ENCODE measurements at places on chromosomes 11 and 22.

GRCh38 chr11:120462825-120463224 lies 48.7 kb upstream of the GRIK4 start:
- no peak for DNase-seq

DNA sequence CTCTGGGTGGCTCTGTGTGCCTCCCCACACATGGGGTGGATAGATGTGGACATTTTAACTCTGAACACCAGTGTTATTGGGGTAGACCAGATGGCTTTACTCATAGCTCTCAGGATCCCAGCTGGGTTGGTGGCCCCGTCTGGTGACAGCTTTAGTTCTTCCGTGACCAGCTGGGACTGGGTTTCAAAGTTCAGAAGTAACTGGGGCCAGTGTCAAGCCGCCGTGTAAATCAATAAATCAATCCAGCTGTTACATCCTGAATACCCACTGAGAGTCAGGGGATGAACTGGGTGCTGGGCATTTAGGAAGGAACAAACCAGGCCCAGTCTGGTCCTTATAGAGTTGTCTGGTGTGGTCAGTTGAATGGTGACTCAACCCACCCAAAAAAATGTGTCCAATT lies 269.4 kb downstream of the CTTN start:
- no peak for DNase-seq

GRCh38 chr22:39815932-39816331 lies 77.6 kb downstream of the ENTHD1 start:
- DNase-seq, result no peak

DNA sequence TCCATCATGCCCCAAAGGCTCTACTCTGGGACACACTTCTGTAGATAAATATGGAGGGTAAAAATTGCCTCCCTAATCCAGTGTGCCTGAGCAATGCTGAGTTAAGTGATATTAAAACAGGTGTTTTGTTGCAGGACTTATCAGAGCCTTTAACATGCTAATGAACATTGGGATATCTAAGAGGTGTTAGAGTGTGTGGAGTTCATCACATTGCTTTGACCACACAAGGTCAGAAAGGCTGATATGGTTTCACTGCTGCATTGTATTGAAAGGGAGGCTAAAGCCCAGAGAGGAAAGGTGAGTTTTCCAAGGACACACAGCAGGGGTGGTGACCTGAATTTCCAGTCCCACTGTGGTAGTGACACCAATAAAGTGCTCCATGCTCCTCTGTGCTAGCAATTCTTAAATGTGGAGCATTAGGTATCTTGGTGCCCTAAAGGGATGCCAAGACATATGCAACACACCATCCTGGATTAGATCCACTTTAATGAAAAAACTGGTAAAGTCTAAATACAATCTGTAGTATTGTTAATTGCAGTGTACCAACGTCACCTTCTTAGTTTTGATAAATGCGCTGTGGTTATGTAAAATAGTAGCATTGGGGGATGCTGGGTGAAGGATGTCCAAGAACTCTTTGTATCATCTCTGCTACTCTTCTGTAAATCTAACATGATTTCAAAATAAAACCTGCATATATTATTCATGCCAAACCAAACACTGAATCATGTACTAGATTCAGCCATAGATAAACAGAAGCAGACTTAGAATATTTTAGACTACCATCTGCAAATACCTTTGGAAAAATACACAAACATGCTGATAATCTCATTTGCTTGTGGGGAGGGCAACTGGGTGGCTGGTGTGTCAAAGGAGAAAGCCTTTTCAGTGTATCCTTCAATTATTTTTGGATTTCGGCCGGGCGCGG lies 45.8 kb downstream of the MIAT start:
- no peak for DNase-seq

GRCh38 chr11:32065865-32066629 lies 24.8 kb upstream of the RCN1 start:
- no peak for DNase-seq

DNA sequence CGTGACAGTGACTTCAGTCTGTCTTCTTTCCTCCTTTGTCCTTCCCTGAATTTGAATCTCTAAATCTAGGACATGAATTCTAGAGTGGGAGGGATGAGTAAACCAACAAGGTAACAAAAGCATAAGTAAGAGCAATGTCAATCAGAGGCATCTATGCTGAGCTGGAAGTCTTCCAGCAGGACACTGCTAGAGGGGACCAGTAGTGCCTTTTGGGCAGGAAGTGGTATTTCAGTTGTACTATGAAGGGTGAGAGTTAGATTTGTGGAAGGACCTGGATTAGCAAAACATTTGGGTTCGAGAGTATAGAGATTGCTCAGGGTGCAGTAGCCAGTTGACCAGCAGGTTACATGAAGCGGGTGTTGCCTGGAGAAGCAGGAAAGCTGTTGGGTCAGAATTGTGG lies 40.3 kb downstream of the MEI1 start:
- DNase-seq, result no peak

Data from effector CD4-positive, alpha-beta T cell (primary cell).